ENCODE measurements at places on chromosomes 3 and 15.

DNA sequence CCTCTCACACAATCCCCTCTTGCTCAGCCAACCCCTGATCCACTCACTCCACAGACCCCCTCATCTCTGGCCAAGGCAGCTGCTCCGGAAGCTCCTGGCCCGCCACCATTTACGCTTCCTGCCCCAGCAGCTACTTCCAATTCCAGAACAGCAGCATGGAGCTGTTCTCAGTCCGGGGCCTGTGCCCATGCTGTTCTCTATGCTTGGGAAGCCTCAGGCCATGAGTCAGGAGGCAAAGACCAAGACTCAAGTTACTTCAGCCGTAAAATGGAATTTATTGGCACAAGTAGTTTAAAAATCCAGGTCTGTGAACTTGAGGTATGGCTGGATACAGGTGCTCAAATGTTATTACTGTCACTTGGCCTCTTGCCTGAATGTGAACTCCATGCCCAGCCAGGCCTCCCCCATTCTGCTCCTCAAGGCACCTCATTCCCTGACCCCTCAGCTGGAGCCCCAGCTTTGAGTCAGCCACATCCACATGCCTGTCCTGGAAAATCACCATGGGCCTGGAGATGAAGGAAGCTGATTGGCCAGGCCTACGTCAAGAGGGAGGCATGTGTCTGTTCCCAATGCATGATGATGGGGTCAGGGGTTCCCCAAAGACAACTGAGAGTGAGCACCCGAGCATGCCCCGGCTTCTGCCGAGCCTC lies 31.4 kb upstream of the CACNA2D2 start:
- no peak for DNase-seq

DNA sequence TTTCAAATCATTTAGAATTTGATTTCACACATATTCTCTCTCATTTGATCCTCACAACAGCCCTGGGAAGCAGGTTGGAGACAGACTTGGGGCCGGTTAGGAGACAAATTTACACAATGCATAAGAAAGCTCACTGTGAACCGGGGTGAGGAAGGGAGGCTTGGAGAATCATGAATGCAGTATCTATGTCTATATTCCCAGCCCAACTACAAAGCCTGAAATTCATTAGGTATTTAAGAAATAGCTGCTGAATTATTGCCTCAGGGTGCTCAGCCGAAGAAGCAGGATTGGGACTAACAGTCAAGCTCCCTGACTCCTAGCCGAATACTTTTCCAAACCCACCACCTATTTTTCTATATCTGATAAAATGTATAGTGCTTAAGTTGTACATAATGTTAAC lies 8.4 kb upstream of the GOLGA6C start:
- no peak for DNase-seq

- DNase-seq: peak; percentile 8
These were observed 183.9 kb downstream of the TPRG1 start for GRCh38 chr3:189355481-189356201.

DNA sequence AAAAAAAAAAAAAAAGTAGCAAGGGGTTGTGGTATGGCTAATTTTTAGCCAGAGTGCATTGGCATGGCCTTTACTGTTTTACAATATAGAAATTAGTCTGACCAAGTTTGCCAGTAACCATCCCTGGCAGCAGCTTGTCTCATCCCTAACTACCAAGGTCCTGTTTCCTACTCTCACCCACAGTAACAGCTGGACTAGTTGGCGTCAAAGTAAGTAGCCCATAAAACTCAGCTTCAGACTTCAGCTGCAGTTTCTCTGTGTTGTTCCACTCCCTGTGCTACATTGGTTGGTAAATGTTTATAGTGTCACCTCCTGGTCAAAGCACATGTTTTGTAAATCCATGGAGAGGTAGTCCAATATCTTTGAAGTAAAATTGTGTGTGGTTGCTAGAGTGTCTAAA lies 691.3 kb downstream of the ZPLD1 start:
- DNase-seq: no peak

DNA sequence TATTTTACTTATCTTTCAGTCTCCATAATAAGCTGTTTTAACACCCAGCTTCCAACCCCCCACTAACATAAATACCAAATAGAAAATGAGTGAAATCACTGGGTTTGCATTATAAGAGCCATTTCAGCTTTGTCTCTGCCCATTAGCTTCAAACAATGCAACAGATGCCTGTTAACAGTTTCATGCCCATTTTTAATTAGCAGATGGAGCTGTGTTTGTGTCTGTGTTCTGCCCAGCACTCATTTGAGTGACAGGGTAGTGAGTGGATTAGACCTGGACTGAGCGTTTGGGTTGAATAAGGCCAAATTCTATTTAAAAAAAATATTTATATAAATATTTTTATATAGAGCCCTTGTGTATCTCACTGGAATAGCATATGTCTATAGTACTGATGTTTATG lies 7.4 kb downstream of the RAB8B start:
- DNase-seq: no peak

GRCh38 chr3:122689587-122689986 lies 8.9 kb downstream of the PARP14 start:
- DNase-seq: no peak

GRCh38 chr3:58784425-58784824 lies 117.9 kb upstream of the FAM3D start:
- no peak for DNase-seq

DNA sequence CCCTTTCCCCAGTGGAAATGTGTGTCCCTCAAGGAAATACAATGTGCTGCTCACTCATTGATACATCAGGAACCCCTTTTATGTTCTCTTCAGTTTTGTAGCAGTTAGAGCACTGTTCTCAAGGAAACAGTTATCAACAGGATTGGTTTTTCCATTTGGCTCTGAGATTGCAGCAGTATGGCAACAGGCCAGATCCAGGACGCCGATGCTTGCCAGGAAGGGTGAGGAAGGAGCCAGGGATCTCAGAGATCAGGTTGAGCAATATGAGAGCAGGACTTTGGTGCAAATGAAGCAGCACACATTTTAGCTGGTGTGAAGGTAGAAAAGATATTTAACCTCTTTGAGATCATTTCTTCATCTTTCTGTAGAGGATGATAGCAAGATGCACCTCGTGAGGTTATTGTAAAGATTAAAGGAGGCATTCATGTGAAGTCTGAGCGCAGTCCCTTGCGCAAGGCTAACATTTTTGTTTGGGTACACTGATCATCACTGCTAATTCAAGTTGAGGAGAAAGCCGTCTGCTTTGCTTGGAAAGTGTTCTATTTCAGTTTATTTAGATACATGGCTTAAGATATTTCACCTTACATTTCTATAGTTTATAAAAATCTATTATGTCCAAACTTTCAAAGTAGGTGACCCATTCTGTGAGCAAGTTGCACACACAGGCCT lies 68.5 kb downstream of the KCNH8 start:
- peak; percentile 15 for DNase-seq

- DNase-seq: no peak
These were observed 2.0 kb downstream of the HHATL start for GRCh38 chr3:42700366-42701288.

DNA sequence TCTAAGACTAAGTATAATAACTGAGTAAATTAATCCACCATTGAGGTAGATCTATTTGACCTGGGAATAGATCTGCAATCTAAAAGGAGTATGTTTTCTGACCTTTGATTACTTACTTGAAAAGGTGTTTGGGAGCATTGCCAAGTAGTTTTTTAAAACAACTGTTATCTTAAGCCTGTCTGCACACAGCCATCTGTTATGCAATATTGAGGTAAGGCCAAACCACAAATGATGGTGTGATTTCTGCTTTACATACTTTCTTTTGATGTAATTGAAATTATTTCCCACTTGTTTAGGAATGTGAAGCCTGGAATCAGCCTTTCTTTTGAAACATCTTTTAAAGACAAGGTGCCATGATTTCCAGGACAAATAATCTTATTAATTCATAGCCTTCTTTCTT lies 274.0 kb downstream of the BBX start:
- no peak for DNase-seq

DNA sequence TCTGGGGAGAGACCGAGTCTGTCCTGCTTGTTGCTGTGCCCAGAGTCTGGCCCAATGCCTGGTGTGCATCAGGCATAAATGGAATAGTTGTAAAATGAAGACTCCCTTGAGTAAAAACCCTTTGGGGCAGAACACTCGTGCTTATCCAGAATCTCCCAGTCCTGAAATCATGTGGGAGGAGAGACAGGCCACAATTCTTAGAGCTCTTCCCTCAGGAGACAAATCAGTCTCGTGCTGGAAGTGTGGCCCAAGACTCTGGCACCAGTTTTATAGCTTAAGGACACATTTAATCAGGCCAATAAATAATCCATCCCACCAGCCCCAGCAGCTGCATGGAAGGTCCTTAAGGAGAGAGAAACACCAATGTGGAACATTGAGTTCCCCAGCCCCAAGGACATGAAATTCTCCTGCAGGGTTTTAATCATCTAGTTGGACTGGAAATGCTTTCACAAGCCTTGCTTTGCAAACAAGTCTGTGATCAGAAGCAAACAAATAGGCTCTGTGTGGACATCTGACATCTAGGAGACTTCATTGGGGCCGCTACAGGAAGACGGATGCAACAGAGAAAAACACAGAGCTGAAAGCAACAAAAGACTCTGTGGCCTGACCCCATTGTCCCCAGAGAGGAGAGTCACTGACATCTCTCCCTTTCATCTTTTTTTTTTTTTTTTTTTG lies 70.4 kb downstream of the LSM3 start:
- DNase-seq: no peak

DNA sequence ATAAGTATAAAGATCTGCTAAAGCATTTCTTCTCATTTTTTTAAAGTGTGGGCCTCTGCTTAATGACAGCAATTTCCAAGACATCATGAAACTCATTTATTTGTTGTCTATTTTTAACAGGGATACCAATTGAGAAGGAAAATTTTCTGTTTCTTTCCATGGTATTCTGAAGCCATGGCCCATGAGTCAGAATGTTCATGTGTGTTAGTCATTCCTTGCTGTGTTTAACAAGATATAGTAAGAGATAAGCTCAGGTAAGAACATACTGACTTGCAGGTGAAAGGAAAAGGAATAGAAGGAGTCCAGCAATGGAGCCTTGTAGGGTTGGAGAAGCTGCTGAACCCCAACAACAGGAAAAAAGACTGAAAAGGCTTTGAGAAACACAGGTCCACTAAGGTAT lies 17.0 kb upstream of the ARID3B start:
- no peak for DNase-seq

- no peak for DNase-seq
These were observed 32.2 kb downstream of the LIPC start for GRCh38 chr15:58463815-58464650.

- DNase-seq: no peak
These were observed 182.2 kb upstream of the IL12A start for GRCh38 chr3:159806412-159806811.

- DNase-seq: no peak
These were observed 929.5 kb upstream of the ROBO1 start for GRCh38 chr3:80697291-80697690.

- DNase-seq: no peak
These were observed 788.8 kb downstream of the ROBO1 start for GRCh38 chr3:78979028-78979427.

GRCh38 chr3:128310286-128311058 lies 156.2 kb downstream of the DNAJB8 start:
- DNase-seq: no peak

GRCh38 chr3:128567141-128567540 lies 74.1 kb upstream of the GATA2 start:
- no peak for DNase-seq

DNA sequence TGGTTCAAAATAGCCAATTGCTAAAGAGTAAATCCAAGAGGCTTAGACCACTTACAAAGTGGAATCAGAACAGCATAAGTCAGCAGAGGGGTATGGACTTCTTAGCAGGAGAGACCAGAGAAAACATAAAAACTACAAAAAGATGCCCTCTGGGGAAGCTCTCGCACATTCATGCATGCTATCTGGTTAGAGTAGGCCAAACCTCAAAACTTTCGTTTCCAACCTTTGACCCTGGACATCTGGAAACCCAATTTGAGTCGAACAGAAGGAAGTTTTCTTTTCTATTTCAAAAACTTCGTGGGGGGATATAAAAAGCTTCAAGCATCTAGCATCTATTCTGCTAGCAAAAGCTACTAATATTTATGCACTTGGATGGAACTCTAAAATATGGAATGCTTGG lies 523.9 kb upstream of the AGTR1 start:
- no peak for DNase-seq

DNA sequence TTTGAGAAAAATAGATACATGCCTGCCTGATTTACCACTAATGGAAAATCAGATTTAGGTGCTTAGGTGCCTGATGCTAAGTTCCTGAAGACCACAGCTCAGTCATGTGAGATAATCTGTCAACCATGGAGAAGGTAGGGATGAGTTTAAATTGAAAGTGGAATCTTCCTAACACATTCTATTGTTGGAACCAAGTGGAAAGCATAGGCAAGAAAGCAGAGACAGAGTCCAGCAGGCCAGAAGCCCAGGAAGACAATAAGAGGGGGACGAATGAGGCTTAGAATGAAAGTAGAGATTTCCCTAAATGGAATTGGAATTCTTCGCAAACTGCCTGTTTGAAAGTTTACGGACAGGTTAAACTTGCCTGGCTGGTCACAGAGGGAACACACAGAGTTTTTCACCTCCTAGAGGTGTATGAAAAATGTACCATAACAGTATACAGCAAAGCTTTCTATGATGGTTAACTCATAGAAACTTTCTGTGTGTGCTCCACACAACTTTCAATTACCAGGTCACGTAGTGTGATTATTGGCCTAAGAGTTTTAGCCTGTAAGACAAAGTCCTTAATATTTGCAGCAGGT lies 453.8 kb upstream of the KCNMB2 start:
- no peak for DNase-seq

DNA sequence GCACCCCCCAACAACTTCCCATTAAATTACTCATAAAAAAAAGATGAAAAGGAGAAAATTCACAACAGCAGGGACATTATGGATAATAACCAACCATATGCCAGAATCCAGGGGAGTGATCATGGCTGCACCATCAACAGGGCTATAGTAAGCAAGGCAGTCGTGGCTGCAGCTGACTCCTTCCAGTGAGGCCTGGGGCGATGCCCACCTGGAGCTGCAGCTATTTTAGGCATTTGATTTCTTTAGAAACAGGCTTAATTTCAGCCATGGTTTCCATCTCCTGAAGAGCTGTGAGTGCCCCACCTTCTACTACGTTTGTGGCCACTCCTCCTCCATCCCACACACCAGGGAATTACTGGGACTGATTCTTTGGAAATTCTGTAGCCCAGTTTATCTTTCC lies 84.0 kb downstream of the MINAR1 start:
- no peak for DNase-seq

DNA sequence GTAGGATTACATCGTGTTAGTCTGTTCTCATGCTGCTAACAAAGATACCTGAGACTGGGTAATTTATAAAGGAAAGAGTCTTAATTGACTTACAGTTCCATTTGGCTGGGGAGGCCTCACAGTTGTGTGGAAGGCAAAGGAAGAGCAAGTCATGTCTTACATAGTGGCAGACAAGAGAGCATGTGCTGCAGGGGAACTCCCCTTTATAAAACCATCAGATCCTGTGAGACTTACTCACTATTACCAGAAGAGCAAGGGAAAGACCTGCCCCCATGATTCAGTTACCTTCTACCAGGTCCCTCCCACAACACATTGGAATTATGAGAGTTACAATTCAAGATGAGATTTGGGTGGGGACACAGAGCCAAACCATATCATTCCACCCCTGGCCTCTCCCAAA lies 3.4 kb downstream of the SLC25A26 start:
- no peak for DNase-seq

All from left colon (tissue), 2 donors.